ENCODE measurements at places on chromosomes 3 and 15.

GRCh38 chr3:89522155-89522554 lies 414.7 kb downstream of the EPHA3 start:
- no peaks in the 10 kb centered on the region for H3K36me3 ChIP-seq
- H3K27me3 ChIP-seq, result no peaks in the 10 kb centered on the region
- DNase-seq, result no peak
- H3K4me3 ChIP-seq, result no peak overlapping the region
- H3K4me1 ChIP-seq, result no peaks in the 10 kb centered on the region

- 0 out of 2 replicates have a peak, but pooled peaks cover 4% of the 10 kb centered on the region for H3K36me3 ChIP-seq
- H3K4me1 ChIP-seq, result peaks cover 15% of the 10 kb centered on the region
- no peak overlapping the region for H3K27ac ChIP-seq
- no peak for DNase-seq
Measured at GRCh38 chr3:142602619-142603385, 6.6 kb downstream of the PLS1 start.

DNA sequence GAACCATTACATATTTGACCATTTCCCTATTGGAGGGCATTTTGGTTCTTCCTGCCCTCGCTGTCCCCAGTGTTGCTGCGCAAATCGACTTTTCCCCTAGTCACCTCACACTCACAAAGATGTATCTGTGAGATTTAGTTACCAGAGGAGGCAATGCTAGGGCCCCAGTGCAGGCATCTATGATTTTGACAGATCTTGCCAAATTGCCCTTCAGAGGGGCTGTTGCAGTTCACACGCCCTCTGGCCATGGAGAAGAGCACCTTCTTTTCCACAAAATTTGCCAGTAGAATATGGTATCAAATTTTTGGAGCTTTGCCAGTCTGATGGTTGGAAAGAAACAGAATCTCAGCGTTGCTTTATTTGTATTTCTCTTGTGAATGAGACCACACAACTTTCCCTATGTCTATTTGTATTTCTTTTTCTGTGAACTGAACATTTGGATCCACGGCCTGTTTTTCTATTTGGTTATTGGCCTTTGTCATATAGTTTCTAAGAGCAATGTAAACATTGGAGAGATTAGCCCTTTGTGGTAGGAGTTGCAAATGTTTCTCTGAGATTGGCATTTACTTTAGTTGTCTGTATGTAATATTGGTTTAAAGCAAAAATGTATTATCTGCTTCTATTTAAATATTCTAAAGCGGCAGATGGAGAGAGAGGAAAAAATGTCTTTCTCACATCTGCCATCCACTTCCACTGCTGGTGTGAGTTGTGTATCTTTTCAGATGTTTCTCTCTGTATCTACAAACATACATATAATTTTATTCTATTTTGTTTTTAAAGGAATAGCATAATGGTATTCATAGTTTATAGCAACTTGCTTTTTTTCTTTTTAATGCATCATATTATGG lies 66.1 kb downstream of the DNASE1L3 start:
- no peaks in the 10 kb centered on the region for H3K4me1 ChIP-seq
- H3K27ac ChIP-seq, result no peak overlapping the region
- no peak overlapping the region for H3K4me3 ChIP-seq
- DNase-seq, result no peak
- no peaks in the 10 kb centered on the region for H3K27me3 ChIP-seq

GRCh38 chr15:87944050-87944449 lies 312.5 kb downstream of the NTRK3 start:
- no peaks in the 10 kb centered on the region for H3K36me3 ChIP-seq
- DNase-seq, result no peak
- no peaks in the 10 kb centered on the region for H3K4me1 ChIP-seq
- peaks cover 3% of the 10 kb centered on the region for H3K27me3 ChIP-seq
- no peak overlapping the region for H3K27ac ChIP-seq

- H3K36me3 ChIP-seq, result no peaks in the 10 kb centered on the region
- no peak overlapping the region for H3K27ac ChIP-seq
- no peak overlapping the region for H3K4me3 ChIP-seq
- peak; percentile 24 for DNase-seq
- no peaks in the 10 kb centered on the region for H3K27me3 ChIP-seq
- H3K4me1 ChIP-seq, result no peaks in the 10 kb centered on the region
Measured at GRCh38 chr3:151379083-151379734, 5.3 kb downstream of the P2RY12 start.

- H3K4me3 ChIP-seq, result no peak overlapping the region
- DNase-seq, result no peak
- H3K36me3 ChIP-seq, result no peaks in the 10 kb centered on the region
- no peaks in the 10 kb centered on the region for H3K4me1 ChIP-seq
- peaks cover 7% of the 10 kb centered on the region for H3K27me3 ChIP-seq
- H3K27ac ChIP-seq, result no peak overlapping the region
Measured at GRCh38 chr3:171954690-171955383, 84.5 kb upstream of the FNDC3B start.

DNA sequence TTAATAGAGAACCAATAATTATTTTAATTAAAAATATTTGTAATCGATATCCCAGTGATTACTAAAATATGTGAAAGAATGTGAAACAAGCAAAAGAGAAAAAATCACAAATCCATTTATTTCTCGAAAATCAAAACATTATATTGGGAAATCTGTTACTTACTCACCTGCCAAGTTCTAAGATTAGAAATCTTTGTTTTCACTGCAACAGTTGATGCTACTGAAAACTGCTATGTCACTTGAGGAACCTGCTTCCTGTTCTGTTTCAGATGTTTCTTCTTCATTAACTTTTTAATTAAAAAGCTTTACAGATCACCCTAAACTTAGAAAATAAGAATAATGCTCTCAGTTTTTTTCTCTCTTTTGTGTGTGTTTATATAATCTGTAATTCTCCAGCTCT lies 13.7 kb upstream of the DPH6 start:
- no peak overlapping the region for H3K4me3 ChIP-seq
- H3K27me3 ChIP-seq, result no peaks in the 10 kb centered on the region
- H3K36me3 ChIP-seq, result no peaks in the 10 kb centered on the region
- no peak overlapping the region for H3K27ac ChIP-seq
- no peak for DNase-seq
- H3K4me1 ChIP-seq, result no peaks in the 10 kb centered on the region

DNA sequence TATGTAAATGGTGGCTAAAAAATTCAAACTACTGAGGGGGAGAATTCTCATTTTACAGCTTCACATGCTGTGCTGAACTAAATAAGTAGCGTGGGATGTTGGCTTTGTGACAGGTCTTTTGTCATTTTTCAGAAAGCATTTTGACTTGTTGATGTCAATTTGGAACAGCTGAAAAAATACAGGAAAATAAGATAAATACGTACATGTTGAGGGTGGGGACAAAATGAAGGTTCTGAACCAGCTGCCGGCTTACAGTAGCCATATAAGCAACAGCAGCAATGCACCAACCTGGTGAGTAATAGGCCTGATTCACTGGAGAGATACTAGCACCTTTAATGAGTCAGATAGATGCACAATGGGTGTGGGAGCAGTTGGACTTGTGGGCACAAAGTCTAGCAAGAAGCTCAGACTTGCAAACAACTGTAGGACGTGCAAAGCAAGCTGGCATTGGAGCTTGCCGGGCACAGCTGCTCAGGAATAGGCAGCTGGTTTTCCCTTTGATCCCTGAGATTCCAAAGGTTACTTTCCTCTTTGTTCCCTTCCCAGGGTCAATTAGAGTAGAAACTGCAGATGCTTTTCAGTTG lies 12.9 kb downstream of the B3GNT5 start:
- H3K4me3 ChIP-seq, result no peak overlapping the region
- H3K4me1 ChIP-seq, result no peaks in the 10 kb centered on the region
- DNase-seq, result no peak
- no peak overlapping the region for H3K27ac ChIP-seq
- peaks cover 4% of the 10 kb centered on the region for H3K27me3 ChIP-seq
- H3K36me3 ChIP-seq, result no peaks in the 10 kb centered on the region

- no peak overlapping the region for H3K27ac ChIP-seq
- no peak for DNase-seq
- peaks cover 5% of the 10 kb centered on the region for H3K27me3 ChIP-seq
- no peaks in the 10 kb centered on the region for H3K36me3 ChIP-seq
Measured at GRCh38 chr15:71708741-71709140, 101.6 kb upstream of the NR2E3 start.

- H3K27me3 ChIP-seq, result peaks cover 10% of the 10 kb centered on the region
- no peak overlapping the region for H3K27ac ChIP-seq
- no peak overlapping the region for H3K4me3 ChIP-seq
- no peak for DNase-seq
Measured at GRCh38 chr15:57551715-57552677, 39.7 kb upstream of the MYZAP start.

DNA sequence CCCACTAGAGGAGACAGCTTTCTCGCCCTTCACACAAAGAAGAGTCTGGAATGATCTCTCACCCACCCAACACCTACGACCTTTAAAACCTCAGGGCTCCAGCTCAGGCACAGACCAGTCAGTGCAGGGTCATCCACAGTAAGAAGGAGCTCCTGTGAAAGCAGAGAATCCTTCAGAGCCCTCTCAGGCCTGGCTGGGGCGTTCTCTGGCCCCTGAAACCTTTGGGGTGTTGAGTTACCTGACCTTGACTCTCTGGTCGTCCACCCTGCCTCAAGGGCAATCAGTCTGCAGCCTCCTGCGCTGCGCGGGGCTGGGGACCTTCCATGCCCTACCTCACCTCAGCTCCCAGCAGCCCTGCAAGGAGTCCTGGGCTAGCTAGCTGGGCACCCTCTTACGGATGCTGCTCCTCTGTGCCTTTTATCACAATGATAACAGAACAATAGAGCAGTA lies 106.2 kb downstream of the ADCY5 start:
- H3K27ac ChIP-seq, result no peak overlapping the region
- no peaks in the 10 kb centered on the region for H3K36me3 ChIP-seq
- H3K4me1 ChIP-seq, result no peaks in the 10 kb centered on the region
- H3K27me3 ChIP-seq, result peaks cover 3% of the 10 kb centered on the region

- no peak overlapping the region for H3K27ac ChIP-seq
- DNase-seq, result no peak
- no peaks in the 10 kb centered on the region for H3K36me3 ChIP-seq
- H3K4me3 ChIP-seq, result no peak overlapping the region
Measured at GRCh38 chr15:96948981-96949380, 618.5 kb downstream of the NR2F2 start.

- DNase-seq, result no peak
- peaks cover 5% of the 10 kb centered on the region for H3K27me3 ChIP-seq
- no peaks in the 10 kb centered on the region for H3K4me1 ChIP-seq
- no peak overlapping the region for H3K4me3 ChIP-seq
Measured at GRCh38 chr3:170897978-170898377, 10.5 kb downstream of the EIF5A2 start.

- no peak overlapping the region for H3K27ac ChIP-seq
- DNase-seq, result no peak
- no peaks in the 10 kb centered on the region for H3K4me1 ChIP-seq
- H3K27me3 ChIP-seq, result no peaks in the 10 kb centered on the region
- H3K4me3 ChIP-seq, result no peak overlapping the region
Measured at GRCh38 chr3:122609798-122610559, 32.5 kb downstream of the PARP15 start.

DNA sequence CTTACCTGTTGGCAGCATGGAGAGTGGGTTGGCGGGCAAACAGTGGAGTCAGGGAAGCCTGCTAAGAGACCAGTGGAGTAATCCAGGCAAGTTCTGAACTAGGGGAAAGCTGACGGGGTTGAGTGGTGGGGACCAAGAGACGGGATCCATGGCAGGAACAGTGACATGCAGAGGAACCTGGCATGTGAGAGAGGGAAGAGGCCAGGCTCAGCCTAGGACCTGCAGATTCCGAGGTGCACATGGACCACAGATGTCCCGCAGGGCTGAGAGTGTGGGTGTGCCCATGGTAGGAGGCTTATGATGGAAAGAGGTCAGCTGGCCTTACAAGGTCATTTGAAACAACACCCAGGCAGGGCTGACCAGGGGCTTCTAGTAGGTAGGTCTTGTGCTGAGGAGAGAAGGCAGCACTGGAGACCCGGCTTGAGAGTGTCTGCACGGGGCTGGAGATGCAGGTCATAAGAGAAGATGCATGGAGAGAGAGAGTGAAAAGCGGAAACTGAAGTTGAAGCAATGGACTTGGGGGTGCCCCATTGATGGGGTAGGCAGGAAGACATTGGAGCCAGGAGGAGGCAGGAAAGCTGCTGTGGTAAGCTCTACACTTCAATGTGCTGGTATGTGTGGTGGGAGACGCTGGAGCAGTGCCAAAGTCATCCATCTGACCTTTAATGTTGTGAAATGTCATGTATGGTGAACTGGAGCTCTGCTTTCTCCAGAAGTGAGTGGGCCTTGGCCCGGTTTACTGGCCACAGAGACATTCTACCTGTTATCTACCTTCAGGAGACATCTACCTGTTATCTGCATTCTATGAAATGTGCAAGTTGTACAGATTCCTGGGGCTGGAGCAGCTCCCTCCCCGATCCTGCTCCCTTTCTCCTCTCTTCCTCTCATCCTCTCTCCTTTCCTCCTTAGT lies 4.6 kb downstream of the SPSB4 start:
- peaks cover 25% of the 10 kb centered on the region for H3K4me1 ChIP-seq
- no peak overlapping the region for H3K27ac ChIP-seq
- H3K27me3 ChIP-seq, result peaks cover 16% of the 10 kb centered on the region
- H3K36me3 ChIP-seq, result peaks cover 10% of the 10 kb centered on the region
- no peak overlapping the region for H3K4me3 ChIP-seq

DNA sequence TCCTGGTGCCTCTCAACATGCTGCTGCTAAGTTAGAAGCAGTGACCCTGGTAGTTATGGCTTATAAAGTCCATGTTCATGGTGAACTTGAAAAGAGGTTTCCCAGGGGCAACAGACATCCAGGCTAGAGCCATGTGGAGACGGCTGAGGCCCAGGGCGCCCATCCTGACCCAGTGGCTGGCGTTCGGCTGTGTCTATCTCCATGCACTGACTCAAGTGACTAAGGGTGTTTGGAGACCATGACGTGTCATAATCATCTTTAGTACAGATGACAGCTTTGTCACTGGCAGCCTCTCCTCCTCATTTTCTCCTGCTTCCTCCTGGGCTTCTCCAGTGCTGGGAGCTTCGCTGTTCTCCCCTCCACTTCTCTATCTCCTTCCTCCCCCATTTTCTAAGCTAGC lies 287.4 kb upstream of the LYSMD4 start:
- no peaks in the 10 kb centered on the region for H3K27me3 ChIP-seq
- H3K4me3 ChIP-seq, result no peak overlapping the region

GRCh38 chr3:49641921-49642707 lies 32.0 kb upstream of the APEH start:
- no peak overlapping the region for H3K27ac ChIP-seq
- no peak overlapping the region for H3K4me3 ChIP-seq
- no peaks in the 10 kb centered on the region for H3K36me3 ChIP-seq

GRCh38 chr15:57561041-57561711 lies 30.5 kb upstream of the MYZAP start:
- no peaks in the 10 kb centered on the region for H3K36me3 ChIP-seq
- H3K27me3 ChIP-seq, result peaks cover 16% of the 10 kb centered on the region

- H3K27ac ChIP-seq, result peak overlapping the region; percentile 91
- H3K27me3 ChIP-seq, result no peaks in the 10 kb centered on the region
- no peaks in the 10 kb centered on the region for H3K36me3 ChIP-seq
- no peak for DNase-seq
- H3K4me1 ChIP-seq, result peaks cover 59% of the 10 kb centered on the region
Measured at GRCh38 chr3:106825962-106826605, 551.2 kb upstream of the CCDC54 start.

- no peak overlapping the region for H3K4me3 ChIP-seq
- DNase-seq, result no peak
- no peaks in the 10 kb centered on the region for H3K27me3 ChIP-seq
- H3K27ac ChIP-seq, result no peak overlapping the region
- H3K4me1 ChIP-seq, result no peaks in the 10 kb centered on the region
- no peaks in the 10 kb centered on the region for H3K36me3 ChIP-seq
Measured at GRCh38 chr3:76582632-76583378, 457.1 kb upstream of the ROBO2 start.

- no peaks in the 10 kb centered on the region for H3K27me3 ChIP-seq
- no peaks in the 10 kb centered on the region for H3K4me1 ChIP-seq
- no peaks in the 10 kb centered on the region for H3K36me3 ChIP-seq
- no peak for DNase-seq
Measured at GRCh38 chr15:76345880-76346668, 9.5 kb downstream of the ISL2 start.
